Stimulated activated CD8-positive, alpha-beta memory T cell treated with anti-CD3 and anti-CD28 coated beads, Interleukin-15, amount 100 ng/mL, for 24 hours (primary cell): ENCODE measurements at places on chromosomes 7 and 10.

DNA sequence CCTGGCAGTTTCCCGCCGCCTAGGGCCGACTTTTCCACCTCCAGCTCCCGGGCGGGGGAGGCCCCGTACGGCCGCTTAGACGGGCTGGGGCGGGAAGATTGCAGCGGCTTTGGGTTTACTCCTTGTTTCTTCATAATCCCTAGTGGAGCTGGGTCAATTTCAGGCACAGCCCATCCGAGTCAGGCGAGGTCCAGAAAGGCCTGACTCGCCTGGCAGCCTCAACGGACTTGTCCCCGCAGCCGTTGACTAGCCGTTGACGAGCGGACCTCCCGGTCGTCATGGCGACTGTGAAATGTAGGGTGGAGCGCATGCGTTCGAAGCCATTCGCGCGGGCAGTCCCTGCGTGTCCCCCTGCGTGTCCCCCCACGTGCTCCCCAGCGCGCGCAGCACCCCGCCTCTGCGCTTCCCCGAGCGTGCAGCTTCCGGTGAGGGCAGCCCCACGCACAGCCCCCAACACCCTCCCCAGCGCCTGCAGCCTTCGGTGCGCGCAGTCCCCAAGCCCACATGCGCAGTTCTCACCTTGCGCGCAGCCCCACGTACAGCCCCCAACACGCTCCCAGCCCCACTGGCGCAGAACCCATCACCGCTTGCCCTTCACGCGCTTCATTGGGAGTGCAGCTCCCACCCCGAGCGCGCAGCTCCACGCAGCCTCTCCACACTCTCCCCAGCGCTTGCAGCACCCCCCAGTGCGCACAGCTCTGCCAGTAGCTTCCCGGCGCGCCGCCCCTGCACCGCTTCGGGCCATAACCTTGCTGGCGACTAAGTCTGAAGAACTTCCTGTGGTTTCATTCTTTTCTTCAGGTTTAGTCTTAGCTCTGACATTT is 67.8 kb downstream of the TBX20 start:
- no peak for DNase-seq

- no peak for DNase-seq
Measured at GRCh38 chr10:47404446-47404845, 20.4 kb upstream of the ZNF488 start.

GRCh38 chr10:74207691-74208480 is 56.9 kb downstream of the ADK start:
- no peak for DNase-seq

DNA sequence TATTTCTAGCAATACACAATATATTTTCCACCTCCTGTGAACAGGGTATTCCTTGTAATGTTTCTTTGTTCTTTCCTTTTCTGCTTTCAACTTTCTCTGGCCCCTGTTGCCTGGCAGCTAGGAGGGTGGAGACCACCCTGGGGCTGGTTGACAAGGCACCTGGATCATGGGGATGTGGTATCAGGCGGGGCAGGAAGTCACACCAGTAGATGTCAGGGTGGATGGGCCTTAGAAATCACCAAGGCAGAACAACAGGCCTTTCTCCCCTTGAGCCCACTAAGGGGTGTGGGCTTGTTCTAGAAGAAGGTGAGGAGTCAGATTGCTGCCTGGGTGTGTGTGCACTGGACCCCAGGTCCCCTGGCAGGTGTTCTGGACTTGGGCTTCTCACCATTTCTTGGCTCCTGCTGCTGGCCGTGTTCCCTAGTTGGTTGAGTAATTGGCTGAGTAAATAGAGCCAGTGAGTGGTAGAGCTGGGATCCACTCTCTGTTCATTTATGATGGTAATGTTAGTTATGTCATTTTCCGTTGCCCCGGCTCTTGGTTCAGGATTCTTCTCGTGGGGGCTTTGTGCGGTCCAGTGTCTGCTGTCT is 24.9 kb downstream of the ZNF783 start:
- DNase-seq, result no peak

- DNase-seq, result no peak
Measured at GRCh38 chr10:114854906-114855305, 33.3 kb downstream of the FHIP2A start.

GRCh38 chr7:157013602-157014549 is 3.4 kb upstream of the MNX1 start:
- DNase-seq, result no peak

GRCh38 chr10:132374176-132374575 is 22.8 kb upstream of the PWWP2B start:
- DNase-seq, result no peak

GRCh38 chr10:54622017-54622416 is 179.0 kb downstream of the PCDH15 start:
- no peak for DNase-seq

DNA sequence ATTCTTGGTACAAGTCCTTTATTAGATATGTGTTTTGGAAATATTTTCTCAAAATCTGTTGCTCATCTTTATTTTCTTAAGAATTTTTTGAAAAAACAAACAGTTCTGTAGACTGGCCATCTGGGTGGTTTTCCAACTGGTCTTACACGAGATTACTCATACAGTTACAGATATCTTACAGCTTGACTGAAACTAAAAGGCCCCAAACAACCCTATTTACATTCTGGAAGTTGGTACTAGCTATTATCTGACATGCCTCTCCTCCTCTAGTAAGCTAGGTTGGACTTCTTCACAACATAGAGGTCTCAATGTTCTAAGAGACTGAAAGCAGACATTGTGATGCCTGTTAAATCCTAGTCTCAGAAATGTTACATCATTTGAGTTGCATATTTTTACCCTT is 52.0 kb downstream of the ZNF22 start:
- no peak for DNase-seq

DNA sequence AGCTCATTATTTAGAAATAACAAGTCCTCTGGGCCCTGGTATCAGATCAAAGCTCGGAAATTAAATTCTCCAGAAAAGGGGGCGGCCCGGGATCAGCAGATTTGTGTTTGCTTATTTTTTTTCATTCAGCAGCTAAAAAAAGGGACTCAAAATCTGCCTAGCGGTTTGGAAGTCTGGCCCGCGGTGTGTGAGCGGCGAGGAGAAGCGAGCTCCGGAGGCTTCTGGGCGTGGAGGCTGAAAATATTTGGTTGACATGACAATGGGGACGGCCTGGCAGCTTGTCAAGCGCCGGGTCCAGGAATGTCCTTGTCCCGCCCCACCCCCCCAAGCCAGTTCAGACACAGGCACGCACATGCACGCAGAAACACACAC is 43.4 kb downstream of the FOXL3 start:
- DNase-seq, result no peak

DNA sequence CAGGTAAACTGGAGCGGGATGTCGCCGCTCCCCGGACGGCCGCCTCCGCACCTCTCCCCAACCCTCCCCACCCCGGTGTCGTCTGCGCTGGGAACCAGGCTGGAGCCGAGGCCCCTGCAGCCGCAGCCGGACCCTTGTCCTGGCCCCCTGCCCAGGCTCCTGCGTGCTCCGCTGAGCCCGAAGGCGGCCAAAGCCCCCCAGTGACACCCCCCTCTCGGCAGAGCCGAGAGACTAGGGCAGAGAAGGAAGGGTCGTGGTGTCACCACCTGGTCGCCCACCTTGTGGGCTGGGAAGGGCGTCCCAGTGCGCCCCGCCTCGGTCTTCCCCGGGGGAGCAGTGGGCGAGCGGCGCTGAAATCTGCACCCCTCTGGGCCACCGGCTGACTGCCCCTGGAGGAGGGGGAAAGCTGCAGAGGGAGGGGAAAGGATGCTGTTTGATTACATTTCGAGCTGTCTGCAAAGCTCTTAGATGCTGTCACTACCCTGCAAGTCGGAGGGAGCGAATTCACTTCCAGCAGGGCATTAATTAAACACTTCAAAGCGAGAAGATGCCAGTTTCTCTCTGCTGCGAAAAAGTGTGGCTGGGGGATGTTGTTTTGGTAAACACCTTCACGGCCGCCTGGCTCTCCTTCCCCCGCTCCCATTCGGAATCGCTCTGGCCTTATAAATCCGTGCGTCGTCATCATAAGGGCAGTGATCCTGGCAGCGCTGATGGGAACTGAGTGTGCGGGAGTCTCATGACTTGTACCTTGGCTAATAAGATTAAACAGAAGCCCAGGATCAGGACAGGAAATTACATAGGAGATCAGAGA is 622 bp downstream of the DYNC1I1 start:
- DNase-seq, result no peak

- no peak for DNase-seq
Measured at GRCh38 chr10:44361109-44361508, 23.8 kb downstream of the CXCL12 start.

DNA sequence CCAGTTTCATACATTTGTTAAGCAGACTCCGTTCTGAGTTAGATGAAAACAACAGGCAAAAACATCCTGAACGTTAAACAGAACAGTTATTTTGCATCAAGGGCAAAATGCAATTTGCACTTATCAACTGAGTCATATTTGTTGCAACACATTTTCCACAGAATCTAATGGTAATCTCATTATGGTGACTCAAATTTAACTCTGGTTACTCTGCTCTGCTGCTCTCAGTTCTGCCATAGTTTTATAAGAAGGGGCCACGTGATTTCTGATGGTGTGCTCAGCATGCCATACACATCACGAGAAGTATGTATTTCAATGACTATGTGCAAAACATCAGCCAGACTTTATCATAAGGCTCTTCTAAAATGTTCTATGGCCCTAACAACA is 148.8 kb downstream of the CHCHD3 start:
- DNase-seq, result no peak

DNA sequence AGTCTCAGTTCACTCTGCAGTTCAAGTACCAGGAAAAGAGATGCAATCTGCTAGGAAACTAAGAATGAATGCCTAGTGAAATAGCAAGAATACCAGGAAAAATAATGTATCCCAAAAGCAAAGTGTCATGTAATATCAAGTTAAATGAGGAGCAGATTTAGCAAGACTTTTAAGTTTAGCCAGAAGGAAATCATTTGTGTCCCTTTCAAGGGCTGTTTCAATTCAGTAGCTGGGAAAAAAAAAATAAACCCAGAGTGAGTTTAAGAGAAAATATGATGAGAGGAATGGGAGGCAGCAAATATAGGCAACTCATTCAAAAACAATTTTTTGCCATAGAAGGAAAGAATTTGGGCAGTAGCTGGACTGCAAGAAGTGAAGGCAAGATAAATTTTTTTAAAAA is 135.8 kb downstream of the DGKB start:
- no peak for DNase-seq

DNA sequence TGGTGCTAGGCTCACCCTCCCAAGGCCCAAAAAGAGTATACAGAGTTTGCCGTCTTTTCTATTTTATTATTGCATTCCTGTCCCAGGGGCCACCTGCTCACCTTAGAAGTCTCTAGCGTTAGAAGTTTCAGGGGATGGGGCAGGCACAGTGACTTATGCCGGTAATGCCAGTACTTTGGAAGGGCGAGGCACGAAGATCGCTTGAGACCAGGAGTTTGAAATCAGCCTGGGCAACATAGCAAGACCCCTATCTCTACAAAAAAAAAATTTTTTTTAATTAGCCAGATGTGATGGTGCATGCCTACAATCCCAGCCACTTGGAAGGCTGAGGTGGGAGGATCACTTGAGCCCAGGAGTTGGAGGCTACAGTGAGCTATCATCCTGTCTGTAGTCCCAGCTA is 30.3 kb upstream of the HSPB1 start:
- DNase-seq, result no peak
